ENCODE measurements at places on chromosomes 2 and 18. TPM values are rescaled to one million over a fixed set of nuclear protein-coding genes. Genes with fewer than 3 reads are reported as not detected.

GRCh38 chr2:2901384-2902345 lies 476.0 kb downstream of the EIPR1 start:
- DNase-seq = no peak

- no peak for DNase-seq
Measured at GRCh38 chr2:234240917-234241316, 190.4 kb downstream of the SPP2 start.

- DNase-seq = no peak
Measured at GRCh38 chr2:223635080-223635479, 32.9 kb upstream of the SCG2 start.

DNA sequence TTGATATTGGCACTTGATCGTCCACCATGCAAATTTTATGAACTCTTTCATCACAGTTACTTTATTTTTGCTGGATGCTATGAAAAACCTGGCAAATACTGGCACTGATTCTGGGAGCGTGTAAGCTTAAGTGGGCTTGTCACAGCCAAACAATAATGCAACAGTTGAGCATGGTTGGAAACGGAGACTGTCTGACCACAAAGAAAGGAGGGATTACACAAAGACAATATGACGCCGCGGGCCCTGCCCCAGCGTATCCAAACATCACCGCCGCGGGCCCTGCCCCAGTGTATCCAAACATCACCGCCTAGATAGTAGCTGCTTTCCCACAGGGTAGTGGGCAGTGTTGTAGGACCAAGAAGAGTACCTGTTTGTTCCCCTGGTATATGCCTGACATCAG lies 135.9 kb downstream of the PRPF40A start:
- no peak for DNase-seq

The ADD2 gene
- 5.1 TPM for polyA plus RNA-seq

- no peak for DNase-seq
Measured at GRCh38 chr2:129144082-129144791, 825.6 kb upstream of the HS6ST1 start.

The SKOR2 gene
- not detected for polyA plus RNA-seq

The CCDC148 gene
- polyA plus RNA-seq = 7.8 TPM

DNA sequence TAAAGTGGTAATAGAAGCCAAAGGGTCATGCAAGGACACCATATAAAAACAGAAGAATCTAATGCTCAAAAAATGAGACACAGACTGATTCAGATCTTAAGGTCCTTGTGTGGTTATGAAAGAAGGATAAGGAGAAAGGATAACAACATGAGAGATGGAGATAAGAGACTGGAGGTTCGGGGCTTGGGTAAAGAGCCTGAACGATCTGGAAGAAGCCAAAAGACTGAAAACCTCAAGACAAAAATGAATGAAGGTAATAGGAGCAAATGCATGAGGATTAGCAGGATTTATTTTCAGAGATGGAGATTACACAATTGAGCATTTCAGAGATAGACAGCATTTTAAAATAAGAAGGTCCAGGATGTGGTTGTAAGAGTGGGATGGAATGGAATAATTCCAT lies 26.1 kb downstream of the STK17B start:
- DNase-seq = no peak

- DNase-seq = no peak
Measured at GRCh38 chr18:59576541-59577385, 120.5 kb downstream of the CCBE1 start.

The ATP6V1B1 gene
- polyA plus RNA-seq = 95.4 TPM

The FHOD3 gene
- polyA plus RNA-seq = 42.9 TPM

The KCNG2 gene
- polyA plus RNA-seq = 0.14 TPM

The RNU2-63P gene
- 0.94 TPM for polyA plus RNA-seq

The NEUROD1 gene
- not detected for polyA plus RNA-seq

DNA sequence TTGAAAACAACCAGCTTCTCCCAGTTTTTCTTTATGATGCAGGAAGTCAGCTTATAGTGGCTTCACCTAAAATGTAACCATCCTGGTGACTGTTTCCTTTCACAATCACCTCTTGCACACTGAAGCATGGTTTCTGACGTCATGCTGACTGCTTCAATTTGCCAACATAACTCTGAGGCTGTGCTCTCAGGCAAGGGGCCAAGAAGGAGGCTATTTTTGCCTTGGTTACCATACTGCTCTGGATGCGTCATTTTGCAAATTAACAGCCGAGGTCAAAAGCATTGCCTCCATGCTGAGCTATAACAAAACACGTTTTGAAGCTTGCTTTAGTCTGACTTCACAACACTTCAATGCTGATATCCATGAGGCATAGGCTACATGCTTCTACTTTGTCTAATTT lies 397.8 kb downstream of the METTL4 start:
- DNase-seq = no peak
